ENCODE measurements at places on chromosomes 7 and 10.

DNA sequence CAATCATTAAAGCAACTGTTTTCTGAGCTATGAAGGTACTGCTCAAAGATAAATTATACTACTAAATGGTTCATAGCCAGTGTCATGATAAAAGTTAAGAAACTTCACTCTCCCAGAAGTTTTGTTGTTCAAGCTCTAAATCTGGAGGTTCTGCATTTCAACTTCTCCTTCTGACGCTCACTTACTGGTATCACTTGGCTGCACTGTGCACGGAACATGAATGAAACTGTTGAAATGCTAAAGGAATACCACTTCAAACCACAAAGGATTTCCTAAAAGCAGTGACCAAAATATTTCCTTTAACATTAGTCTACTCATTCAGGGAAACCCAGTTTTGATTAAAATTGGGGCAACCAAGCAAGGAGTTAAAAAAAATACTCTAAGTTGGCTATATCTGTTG lies 93.6 kb downstream of the UBE2H start:
- no peak for DNase-seq

GRCh38 chr10:12637649-12638048 lies 288.3 kb downstream of the CAMK1D start:
- no peak for DNase-seq

GRCh38 chr7:15855525-15856109 lies 169.1 kb upstream of the MEOX2 start:
- no peak for DNase-seq

GRCh38 chr7:111518264-111518663 lies 44.0 kb downstream of the IMMP2L start:
- no peak for DNase-seq

- no peak for DNase-seq
Observed at GRCh38 chr10:112446055-112446854, 459 bp downstream of the ZDHHC6 start.

GRCh38 chr7:593324-594115 lies 73.9 kb upstream of the PDGFA start:
- no peak for DNase-seq

- no peak for DNase-seq
Observed at GRCh38 chr7:149443523-149443922, 17.3 kb downstream of the ZNF777 start.

DNA sequence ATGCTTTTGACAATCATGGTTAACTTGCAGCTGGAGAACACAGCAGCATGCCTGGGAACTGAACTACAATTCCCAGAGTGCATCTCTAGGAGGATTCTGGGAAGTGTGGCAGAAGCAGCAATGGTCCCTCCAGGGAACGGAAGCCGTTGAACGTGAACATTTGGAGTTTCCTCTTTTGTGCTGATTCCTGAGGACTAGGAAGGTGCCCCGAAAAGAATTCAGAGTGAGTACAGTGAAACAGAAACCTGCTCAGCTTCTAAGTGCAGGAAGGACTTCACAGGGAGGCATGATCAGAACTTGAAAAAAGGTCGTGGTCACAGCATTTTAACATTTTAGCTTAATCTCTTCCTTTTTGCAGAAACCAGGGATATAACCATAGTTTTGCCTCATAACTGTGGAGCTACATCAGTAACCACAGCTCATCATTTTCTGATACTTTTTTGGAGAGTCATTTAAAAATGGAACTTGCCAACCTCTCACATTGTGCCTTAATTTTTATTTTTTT lies at the start of gene NUDT13:
Gene NUDT13 (plus strand): TSS at position 111 of the 505 bp plus-strand sequence. CDS start 3,911 bp downstream, outside the sequence.
- peak; percentile 78 for DNase-seq

DNA sequence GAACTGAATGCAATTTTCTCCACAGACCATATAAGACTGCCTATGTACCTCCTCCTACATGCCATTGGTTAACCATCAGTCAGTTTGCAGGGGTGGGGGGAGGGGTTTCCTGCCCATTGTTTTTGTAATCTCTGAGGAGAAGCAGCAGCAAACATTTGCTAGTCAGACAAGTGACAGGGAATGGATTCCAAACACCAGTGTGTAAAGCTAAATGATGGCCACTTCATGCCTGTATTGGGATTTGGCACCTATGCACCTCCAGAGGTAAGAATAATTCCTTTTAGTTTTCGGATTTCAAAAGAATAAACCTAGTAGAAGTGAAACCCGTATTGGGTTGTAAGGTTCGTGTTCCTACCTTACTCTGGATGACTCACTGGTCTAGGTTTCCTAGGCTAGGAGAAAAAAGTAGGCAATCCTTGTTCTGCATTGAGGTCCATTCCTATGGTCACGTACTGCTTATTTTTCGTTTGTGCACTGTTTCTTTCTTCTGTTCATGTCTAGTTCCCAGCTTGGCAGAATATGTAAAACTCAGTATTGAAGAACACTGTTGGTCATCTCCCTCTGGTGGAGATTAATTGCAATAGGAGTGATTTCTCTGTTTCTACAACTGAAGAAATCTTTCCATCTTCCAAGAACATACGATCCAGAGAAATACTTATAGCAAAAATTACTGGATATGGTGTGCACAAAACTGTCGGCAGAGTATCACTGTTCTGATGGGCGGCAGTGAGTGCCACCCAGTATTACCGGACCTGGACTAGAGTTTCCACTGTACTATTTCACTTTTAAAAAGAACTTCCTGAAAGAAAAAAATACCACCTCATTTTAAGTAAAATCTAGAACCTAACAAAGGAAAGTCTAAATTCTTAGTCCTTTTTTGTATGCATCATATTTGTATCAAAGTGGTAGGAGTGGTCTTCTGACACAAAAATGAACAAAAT lies at the start of gene AKR1C3:
Gene AKR1C3 (plus strand): TSS at position 150 of the 941 bp plus-strand sequence. CDS start 31 bp downstream, at position 181.
- peak; percentile 39 for DNase-seq

DNA sequence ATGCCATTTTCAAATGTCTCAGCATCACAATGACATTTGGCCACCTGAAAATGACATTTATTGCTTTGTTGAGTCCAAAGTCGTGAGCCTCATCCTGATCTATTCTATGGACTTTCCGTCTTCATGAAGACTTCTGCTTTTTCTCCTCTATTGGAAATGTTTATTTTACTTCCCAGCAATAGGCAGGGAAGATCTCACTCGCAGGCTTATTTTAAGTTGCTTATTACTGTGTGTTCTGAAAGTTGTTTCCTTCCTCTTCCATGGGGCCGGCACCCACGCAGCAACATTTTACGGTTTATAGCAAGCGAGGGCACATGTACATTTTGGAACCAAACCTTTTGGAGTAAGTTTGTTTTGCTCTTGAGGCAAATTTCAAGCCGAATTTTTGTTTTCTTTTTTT lies 221.0 kb upstream of the KLF6 start:
- DNase-seq, result no peak

- DNase-seq, result peak; percentile 59
Observed at GRCh38 chr7:74306004-74306729, 17.0 kb downstream of the CLIP2 start.

- DNase-seq, result no peak
Observed at GRCh38 chr10:59078978-59079377, 97.5 kb upstream of the PHYHIPL start.

DNA sequence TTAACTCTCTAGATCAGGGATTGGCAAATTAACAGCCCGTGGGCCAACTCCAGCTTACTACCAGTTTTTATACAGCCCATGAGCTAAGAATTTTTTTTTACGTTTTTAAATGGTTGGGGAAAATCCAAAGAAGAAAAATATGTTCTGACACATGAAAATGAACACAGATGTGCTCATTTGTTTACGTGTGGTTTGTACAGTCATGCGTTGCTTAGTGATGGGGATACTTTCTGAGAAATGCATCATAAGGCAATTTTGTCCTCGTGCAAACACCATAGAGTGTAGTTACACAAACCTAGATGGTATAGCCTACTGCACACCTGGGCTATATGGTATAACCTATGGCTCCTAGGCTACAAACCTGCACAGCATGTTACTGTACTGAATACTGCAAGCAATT lies 8.3 kb upstream of the SMKR1 start:
- no peak for DNase-seq

DNA sequence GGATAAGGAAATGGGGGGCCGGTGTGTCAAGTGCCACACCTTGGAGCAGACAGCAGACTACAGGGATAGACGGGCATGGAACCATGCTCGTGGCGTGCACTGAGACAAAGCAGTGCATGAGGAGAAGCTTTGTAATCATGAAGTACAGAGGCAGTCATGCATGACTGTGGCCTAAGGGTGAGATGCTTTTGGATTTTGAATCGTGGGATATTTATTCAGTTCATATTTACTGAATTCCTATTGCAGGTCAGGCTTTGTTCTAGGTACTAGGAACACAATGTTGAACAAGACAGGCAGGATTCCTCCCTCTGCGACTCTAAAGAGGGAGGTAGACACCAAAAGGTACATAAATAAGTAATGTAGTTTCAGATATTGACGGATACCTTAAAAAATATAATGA lies 597.6 kb downstream of the PARD3 start:
- DNase-seq, result no peak

DNA sequence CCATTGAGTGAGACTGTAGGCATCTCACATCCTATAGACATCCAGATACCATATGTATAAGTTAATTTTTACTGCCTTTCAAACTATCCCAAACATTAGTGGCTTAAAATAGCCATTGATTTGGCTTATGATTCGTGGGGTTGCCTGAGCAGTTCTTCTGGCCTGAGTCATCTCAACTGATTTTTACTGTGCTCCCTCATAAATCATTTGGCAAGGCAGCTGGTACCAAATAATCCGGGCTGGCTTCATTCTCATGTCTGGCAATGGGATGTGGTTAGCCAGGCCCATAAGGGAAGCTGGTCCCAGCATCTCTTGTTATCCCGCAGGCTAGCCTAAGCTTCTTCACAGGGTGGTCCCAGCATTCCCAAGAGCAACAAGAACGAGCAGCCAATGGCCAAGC lies 6.7 kb upstream of the LRGUK start:
- no peak for DNase-seq
